Gastroesophageal sphincter (tissue), 4 donors: ENCODE measurements at places on chromosomes 2 and 18.

DNA sequence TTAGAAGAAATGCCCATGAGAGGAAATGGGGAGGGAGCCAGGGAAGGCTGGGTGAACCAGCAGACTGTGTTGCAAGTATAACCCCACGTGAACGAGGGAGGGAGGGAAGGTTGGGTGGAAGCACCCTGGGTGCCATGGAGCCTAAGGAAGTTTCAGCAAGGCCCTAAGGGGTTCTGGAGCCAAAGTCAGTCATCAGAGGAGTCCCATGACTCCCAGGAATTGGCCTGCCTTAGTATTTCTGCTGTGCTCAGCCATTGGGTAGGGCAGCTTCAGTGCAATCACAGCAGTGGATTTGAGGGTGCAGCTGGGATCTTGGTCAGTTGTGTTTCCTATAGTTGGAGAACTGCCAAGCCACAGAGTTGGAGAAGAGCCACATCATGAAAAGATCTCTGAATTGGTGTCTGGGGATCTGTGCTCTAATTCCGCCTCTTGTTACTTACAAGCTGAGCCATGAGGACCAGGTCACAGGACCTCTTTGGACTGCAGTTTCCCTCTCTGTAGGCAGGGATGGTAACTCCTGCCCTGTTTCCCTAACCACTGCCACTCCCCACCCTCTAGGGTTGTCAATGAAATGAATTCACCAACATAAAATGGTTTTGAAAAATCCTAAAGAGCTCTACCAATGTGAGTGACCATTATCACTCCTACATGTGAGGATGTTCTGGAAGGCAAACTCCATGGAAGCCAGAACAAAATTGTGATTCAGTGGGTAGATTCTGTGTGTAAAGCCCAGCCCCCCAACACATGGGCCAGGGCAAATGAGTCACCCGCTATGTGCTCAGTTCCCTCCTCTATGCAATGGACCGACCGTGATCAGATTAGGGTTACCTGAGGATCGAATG lies 108.9 kb downstream of the CLIP4 start:
- ATAC-seq: peak; percentile 77

- no peak for ATAC-seq
Measured at GRCh38 chr2:104468846-104469245, 385.1 kb upstream of the POU3F3 start.

GRCh38 chr18:34117319-34117718 lies 107.4 kb downstream of the NOL4 start:
- ATAC-seq: no peak

DNA sequence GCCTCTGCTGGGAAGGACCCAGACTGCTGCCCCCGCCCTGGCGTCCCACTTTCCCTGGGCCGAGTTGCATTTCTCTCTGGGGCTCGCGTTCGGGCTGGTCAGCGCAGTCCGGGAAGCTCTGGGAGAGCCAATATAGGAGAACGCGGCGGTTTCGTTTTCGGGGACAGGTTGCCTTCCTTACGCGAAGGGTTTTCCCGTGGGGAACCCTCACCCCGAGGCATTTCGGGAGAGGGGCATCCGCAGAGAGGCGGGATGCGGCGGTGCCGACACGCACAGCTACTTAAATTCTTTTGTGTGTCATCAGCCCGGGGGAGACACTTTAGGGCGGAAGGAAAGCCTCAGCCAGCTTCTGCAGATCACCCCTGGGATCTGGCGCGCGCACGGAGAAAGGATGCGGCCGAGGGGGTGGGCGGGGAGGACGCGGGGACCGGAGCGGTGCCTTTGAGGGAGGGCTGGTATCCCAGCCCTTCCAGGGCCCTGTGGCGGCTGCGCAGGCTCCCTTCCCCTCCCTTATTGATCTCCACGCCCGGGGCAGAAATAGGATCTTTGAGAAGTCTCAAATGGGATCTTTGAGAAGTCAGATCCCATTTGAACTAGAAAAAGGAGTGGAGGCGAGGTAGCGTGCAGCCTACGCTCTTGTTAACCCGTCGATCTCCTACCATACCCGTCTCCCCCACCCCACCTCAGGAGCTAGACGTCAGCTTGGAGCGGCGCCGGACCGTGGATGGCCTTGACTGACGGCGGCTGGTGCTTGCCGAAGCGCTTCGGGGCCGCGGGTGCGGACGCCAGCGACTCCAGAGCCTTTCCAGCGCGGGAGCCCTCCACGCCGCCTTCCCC lies 1.2 kb downstream of the GATA6 start:
- peak; percentile 37 for ATAC-seq

DNA sequence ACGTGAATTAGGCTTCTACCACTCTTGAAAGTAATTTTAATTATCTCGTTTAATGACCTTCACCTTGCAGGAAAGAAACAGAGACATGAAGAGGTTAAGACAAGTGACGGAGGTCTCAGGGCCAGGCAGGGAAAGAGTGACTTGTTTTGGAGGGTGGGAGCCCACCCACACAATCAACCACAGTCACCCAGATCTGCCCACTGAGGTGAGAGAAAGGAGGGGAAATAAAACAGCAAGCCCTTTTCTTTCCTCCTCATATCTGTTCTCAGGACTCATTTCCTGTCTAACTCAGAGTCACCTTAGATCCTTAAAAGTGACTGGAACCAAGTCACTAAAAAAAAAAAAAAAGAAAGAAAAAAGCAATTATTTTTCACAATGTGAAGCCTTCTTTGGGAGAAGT lies 26.8 kb downstream of the ATP8B1 start:
- no peak for ATAC-seq

GRCh38 chr2:140718999-140719398 lies 1411.8 kb downstream of the LRP1B start:
- ATAC-seq: no peak

DNA sequence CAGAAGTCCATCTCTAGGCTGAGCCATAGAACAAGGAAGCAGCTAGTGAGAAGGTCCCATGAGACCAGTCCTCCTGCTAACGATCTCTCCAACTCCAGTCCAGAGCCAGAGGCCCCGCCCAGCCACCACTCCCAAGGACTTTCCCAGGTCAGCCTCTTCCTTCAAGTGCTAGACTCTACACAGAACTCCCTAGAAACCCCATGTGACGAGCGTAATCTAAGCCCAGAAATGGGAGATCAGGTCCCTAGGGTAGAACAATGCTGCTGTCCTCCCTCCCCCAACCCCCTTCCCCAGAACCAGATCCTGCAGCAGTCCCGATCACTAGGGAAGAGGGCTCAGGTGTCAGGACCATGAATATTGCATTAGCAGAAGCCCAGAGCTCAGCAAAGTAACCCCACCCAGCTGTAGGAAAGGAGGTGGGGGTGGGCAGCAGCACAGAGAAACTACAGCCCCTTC lies 6.9 kb downstream of the DCTN1 start:
- no peak for ATAC-seq
